ENCODE measurements at places on chromosomes 11 and 22.

DNA sequence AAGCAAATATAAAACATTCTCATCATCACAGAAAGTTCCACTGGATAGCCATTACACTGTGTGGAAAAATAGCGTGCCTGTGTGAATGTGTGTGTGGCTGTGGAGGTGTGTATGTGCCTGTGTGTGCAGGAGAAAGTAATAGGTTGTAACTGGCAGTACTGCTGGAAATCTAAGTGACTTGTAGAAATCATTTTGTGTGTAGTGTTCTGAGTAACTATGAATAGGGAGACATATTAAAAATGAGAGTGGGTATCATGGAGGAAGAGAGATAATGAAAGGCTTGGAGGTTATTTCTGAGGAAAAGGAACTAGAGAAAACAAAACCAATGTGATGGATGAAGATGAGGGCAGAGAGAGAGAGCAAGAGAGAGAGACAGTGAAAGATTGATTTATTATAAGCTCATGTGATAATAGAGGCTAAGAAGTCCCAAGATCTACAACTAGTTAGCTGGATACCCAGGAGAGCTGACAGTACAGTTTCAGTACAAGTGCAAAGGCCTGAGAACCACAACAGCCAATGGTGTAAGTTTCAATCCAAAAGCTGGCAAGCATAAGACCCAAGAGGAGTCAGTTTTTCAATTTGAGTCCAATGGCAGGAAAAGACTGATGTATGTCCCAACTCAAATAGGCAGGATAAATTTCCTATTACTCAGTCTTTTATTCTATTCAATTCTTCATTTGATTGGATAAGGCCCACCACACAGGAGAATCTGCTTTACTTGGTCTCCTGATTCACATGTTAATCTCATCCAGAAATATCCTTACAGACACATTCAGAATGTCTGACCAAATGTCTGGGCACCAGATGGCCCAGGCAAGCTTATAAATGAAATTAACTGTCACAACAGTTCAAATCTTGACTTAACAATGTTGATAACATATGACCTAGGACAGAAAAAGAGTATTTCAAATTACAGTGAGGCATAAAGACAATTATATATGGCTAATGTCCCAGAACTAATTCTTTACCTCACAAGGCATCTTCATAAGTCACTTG, 14.9 kb downstream of the KBTBD3 start:
- no peak for DNase-seq

GRCh38 chr11:76151556-76152085, 54.7 kb downstream of the WNT11 start:
- no peak for DNase-seq

- no peak for DNase-seq
These were observed 92.1 kb downstream of the WNT11 start for GRCh38 chr11:76114238-76114637.

DNA sequence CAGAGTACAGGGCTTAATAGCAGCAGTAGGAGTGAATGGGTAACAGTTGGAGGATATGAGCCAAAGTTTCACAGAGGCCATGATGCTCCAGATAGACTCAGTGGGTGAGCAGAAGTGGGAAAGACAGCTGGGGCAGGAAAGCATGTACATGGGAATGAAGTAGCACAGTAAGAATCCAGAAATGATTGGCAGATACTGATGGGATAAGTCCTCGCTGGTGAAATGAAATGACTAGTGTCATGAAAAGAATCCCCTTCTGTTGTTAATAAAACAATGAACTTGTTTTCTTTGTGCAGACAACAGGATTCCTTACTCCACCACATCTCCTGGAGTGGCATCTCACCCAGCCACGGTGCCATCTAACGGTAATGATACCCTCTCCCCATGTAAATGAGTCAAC, 17.4 kb upstream of the PANX1 start:
- DNase-seq: no peak

- no peak for DNase-seq
These were observed 12.7 kb downstream of the MAFF start for GRCh38 chr22:38214302-38215056.

DNA sequence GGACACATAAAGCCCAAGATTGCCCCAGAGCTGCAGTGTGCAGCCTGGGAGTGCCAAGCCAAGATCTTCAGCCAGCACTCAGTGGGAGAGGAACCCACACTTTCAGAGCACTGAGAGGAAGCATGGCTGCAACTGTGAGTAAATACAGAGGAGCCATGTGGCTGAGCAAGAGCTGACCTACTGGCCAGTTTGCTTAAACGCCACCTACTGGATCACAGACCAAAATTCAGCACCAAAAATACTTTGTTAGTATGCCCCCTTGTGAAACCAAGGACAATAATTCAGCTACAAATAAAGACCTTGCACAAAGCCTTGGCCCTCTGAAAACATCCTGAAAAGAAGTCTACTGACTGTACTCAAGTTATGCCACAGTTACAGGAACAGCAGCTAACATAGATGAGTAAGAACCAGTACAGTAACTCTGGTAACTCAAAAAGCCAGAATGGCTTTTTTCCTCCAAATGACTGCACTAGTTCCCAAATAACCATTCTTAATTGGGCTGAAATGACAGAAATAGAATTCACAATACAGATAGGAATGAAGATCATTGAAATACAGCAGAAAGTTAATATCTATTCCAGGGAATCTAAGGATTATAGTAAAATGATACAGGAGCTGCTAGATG, 10.1 kb upstream of the OR4A15 start:
- DNase-seq: no peak

DNA sequence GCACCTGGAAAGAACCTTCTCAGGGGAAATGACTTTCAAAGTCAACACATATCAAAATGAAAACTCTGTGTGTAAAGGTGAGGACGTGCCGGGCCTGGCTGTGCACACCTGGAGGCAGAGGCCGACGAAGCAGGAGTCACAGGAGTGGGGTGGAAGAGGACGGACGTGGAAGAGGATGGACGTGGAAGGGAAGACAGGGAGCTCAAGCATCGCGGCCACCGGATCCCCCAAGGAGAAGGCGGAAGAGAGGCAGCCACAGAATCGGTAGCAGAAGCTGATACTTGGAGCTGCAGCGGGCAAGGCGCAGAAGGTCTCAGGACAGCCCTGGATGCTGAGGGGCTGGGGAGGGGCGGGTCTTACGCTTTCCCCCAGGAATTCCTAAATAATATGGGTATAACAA, 519.8 kb downstream of the BRD1 start:
- no peak for DNase-seq

GRCh38 chr22:25085156-25085555, 114.5 kb upstream of the CRYBB3 start:
- DNase-seq: no peak

- no peak for DNase-seq
These were observed 524 bp downstream of the MS4A8 start for GRCh38 chr11:60699936-60700335.

DNA sequence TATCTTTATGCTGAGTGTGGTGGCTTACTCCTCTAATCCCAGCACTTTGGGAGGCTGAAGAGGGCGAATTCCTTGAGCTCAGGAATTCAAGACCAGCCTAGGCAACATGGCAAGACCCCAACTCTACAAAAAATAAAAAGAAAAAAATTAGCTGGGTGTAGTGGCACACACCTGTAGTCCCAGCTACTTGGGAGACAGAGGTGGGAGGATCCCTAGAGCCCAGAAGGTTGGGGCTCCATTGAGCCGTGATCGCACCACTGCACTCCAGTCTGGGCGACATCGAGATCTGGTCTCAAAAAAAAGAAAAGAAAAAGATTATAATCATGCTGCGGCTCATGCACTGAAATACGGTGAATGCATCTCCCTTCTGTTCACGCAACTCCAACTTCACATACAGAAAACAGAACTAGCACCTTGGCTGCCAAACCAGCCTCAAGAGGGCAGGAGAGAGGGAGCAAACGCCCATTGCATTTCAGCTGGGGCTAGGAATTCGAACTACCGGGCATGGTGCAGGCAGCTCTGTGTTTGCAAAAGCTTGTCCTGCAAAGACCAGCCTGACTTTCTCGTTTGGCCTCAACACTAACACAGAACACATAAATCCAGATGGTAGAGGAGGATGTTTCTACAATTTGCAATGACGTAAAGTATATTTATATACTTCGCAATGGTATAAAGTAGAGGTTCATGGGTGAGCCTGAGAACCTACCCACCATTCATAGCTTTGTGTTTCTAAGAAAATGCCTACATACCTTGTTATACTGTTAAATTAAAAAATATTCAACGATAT, 6.3 kb upstream of the SYNGR1 start:
- no peak for DNase-seq

- no peak for DNase-seq
These were observed 30.0 kb upstream of the PDE2A start for GRCh38 chr11:72704028-72704782.

- DNase-seq: no peak
These were observed 785.6 kb downstream of the TBC1D22A start for GRCh38 chr22:47547881-47548650.

DNA sequence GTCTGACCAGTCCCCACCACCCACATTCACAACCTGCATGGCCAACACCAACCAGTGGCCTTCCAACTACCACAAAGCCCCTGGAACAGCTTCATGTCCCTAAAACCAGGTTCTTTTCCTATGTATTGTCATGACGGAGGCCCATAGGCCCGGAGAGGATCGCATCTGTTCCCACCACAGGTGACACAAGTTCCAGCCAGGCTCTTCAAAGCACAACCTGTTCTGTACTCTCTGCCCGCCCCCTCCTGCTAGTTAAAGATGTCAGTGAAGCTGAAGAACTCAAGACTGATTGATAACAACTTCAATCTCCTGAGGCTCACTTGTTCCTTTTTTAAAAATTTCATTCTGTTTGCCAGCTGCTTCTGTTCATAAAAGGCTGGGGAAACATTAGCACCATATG, 121.1 kb upstream of the GUCY1A2 start:
- DNase-seq: no peak

GRCh38 chr22:28909375-28909774, 26.0 kb downstream of the ZNRF3 start:
- no peak for DNase-seq

DNA sequence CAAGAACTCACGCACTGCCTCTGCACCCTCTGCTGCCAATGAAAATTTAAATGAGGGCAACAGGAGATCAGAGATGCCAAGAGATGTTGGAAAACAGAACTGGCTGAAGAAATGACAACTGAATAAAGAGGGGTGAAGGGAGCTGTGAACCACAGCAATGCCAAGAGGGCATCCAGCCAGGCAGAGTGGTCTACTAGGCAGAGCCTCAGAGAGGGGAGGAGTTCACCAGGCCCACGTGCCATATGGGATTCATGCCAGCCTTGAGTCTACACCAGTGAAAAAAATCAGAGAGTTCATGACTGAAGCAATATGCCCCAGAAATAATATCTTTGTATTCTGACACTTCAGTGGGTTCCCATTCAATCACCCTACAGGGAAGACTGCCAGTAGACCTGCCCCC, 4.4 kb downstream of the APOL2 start:
- no peak for DNase-seq

DNA sequence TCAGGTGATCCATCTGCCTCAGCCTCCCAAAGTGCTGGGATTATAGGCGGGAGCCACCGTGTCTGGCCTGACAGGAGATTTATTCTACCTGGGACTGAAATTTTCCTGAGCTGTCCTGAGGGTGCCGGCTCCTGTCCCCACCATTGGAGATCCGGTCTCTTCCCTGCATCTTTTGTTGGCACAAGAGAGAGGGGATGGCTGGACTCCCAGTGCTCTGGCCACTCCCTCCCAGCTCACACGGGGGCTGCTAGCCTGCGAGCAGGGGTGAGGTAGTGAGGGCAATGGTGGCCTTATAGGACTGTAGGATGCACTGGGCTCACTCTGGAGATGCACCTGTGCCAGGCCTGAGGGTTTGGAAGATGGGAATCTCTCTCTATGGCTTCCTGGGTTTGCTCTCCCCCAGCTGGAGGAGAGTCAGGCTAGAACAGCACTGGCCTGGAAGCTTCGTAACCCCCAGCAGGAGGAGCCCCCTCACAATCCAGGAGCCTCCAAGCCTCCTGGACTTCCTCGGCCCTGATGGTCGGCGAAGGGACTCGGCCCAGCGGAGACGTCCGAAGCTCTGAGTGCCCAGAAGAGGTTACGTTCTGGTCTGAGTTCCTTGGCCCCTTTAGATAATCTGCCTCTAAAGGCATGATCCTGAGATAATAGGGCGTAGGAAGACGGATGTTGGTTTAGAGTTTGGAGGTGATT, 106.4 kb downstream of the NECTIN1 start:
- no peak for DNase-seq

DNA sequence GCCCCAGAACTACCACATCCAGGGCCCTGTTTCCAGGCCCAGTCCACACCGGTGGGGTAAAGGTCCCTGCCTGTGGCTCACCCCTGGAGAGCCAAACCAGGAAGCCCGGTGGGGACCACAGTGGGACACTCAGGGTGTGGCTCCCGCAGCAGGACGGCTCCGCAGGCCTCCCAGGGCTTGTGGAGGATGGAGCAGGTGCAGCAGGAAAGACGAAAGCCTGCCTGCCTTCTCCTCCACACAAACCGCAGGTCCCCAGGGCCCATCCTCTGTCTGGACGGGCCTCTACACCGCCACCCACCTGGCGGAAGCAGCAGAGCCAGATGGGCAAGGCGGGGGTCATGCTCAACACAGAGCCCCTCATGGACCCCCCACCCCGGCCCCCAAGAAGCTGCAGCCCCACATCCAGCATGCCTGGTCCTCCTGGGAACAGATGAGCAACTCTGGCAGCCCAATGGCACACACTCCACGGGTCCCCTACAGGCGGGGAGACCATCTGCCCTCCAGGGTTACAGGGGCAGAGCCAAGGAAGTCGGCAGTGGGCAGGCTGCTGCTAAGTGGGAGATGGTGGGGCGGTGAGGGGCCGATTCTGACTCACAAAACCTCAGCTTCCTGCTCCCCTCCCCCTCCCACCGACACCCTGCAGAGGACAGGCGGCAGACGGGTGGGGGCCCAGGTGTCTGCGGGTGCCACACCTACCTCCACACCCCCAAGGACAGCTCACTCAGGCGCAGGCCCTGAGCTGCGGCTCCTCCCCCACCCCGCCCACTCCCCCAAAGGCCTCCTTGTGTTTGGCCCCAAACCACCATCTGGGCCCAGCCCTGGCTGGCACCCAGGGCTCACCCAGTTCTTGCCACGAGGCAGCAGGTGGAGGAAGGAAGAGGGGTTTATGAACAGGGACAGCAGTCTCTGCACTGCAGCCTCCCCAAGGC, 5.2 kb downstream of the SBF1 start:
- no peak for DNase-seq

- no peak for DNase-seq
These were observed 20.3 kb downstream of the ZC3H12C start for GRCh38 chr11:110113505-110113904.

- no peak for DNase-seq
These were observed 98.5 kb downstream of the EHF start for GRCh38 chr11:34719303-34719848.

DNA sequence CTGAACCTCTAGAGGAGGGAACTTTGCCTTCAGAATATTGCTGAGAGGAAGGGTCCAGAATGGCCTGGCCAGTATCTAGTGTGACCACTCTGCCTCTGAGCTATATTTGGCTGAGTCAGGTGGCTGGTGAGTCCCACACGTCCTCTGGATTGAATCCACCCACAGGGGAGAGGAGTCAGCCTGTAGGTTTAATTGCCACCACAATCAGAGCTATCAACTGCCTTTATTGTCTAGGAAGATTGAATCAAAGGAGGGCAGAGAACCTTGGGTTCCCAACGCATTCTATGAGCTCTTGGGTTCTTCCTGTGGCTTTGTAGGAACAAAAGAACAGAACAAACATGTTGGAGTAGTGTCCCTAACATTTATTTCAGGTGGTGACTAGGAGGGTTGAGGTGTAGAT, 67.7 kb downstream of the ST3GAL4 start:
- DNase-seq: no peak

Data from GM04503 (cell line).